ENCODE measurements at places on chromosomes 13 and 19. TPM values are rescaled to one million over a fixed set of nuclear protein-coding genes. Genes with fewer than 3 reads are reported as not detected.

The ZNF418 gene
- 5.9 TPM for total RNA-seq

The LGI4 gene
- total RNA-seq = 0.05 TPM

The LILRA1 gene
- not detected for total RNA-seq

The ZNF221 gene
- total RNA-seq = 9.8 TPM

The PTGER1 gene
- total RNA-seq = 5.6 TPM

Measured in smooth muscle cell of the umbilical artery (primary cell).